ENCODE measurements at places on chromosomes 7 and 10.
A peak's percentile ranks its signal among the peaks of the same experiment; 100 is the strongest.

- DNase-seq, result no peak
Measured at GRCh38 chr7:73423519-73424488, 9.8 kb upstream of the FZD9 start.

GRCh38 chr10:8138471-8138870, 84.0 kb downstream of the GATA3 start:
- DNase-seq, result no peak

- DNase-seq, result no peak
Measured at GRCh38 chr10:81479316-81479715, 395.7 kb upstream of the NRG3 start.

GRCh38 chr7:39375047-39375873, 190.9 kb upstream of the YAE1 start:
- DNase-seq, result no peak

- peak; percentile 68 for DNase-seq
Measured at GRCh38 chr10:59362144-59362958, at the start of gene FAM13C. TSS of gene FAM13C (minus strand) at chr10:59362549. CDS start at chr10:59362460, 89 bp downstream.

- no peak for DNase-seq
Measured at GRCh38 chr7:70579397-70580097, 552.4 kb upstream of the GALNT17 start.

DNA sequence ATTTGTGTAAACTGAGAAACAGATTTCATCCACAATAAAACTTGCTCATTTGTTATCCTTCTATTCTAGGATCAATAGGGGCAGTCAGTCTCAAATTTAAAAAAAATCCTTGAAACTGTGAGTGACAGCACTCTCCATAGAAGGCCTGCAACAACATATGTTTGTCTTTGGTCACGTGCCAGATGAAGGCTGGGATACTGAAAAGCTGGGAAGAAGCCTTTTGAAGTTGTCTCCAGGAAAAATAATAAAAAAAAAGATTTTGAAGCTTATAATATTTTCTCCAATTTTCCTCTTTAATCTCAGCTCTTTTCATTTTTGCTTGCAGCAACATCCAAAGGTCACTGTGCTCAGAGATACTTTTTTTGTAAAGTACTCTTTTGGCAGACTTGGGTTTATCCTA, 128.6 kb upstream of the SLC26A5 start:
- no peak for DNase-seq

DNA sequence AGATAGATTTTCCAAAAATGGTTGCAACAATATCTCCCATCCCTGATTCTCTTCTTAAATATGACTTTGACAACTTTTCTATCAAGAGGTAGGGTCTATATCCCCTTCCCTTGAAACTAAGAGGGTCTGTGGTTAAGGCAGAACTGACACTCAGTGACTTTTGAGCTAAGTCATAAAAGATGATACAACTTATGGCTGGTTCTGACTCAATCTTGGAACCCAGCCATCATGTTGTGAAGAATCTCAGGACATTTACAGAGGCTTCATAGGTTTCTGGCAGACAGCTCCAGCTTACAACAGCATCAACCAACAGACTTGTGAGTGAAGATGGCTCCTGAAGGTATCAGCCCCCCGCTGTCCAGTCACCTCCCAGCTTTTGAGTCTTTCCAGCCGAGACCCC, 203.5 kb downstream of the RNLS start:
- no peak for DNase-seq

DNA sequence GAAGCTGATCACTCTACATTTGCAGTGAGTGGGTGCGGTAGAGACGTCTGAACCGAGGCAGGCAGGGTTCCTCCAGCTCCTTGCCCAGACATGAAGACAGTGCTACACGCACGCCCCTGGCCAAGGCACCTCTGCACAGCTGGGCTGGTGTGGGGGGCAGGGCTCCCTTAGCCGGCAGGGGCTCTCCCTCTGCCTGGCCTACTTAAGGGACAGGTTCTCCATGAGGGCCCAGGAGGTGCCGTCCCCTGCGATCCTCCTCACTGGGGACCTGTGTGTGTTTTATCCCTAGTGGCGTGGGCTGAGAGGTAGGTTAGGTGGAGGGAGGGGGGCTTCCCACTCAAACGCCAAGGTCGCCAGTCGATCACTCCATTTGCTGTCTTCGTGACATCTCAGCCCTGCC, 35.3 kb downstream of the IL15RA start:
- DNase-seq, result no peak

- no peak for DNase-seq
Measured at GRCh38 chr10:130394832-130395231, 258.6 kb downstream of the GLRX3 start.

DNA sequence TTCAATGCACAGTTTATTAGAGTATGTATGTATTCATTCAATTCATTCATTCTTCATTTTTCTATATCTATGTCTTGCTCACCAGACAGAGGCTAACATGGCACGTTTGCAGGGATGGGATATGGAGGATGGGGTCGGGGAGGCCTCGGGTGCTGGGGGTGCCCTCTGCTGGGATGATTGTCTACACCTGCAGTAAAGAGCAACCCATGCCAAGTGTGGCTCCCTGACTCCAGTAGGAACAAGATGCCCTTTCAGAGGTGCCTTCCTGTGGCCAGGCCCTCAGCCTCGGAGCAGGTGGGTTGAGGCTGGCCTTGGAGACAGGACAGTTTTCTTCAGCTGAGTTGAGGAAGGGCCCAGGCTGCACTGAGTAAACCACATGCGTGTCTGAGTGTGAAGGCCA, 157.2 kb downstream of the SH2D4B start:
- DNase-seq, result no peak

DNA sequence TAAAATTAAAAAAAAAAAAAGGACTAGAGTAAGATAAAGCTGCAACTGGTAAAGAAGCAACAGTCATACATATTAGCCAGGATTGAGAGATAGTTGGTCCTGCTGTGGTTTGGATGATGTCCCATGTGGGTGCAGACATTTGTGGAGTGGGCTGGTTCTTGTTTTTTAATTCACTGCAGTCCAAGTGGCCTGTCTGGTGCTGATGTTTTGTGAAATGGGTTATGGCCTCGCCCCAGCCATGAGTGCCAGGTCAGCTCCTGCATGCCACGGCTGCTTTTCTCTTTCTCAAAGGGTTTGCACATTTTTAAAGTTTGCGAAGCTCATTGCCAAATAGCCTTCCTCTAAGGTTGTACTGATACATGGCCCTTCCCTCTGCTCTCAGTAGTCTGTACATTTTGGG, 14.1 kb upstream of the BTBD16 start:
- DNase-seq, result no peak

DNA sequence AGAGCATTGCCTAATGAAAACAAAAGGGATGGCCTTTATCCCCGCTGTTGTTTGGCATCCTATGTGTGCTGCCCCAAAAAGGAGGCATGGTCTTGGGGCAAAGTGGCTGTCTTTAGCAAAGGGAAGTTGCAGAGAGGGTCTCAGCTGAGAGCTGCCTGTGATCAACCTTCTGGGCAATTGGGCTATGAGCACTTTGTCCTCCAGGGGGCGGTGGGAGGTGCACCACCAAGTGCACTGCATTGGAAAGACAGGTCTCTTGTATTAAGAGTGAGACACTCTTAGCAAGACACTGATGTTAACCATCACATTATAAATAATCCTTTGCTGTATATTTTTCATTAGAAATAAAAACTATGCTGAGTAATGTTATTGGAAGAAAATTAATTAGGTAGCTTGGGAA, 314.8 kb downstream of the POM121L12 start:
- DNase-seq, result peak; percentile 1

GRCh38 chr10:13911821-13912520, 325.2 kb downstream of the PRPF18 start:
- no peak for DNase-seq

DNA sequence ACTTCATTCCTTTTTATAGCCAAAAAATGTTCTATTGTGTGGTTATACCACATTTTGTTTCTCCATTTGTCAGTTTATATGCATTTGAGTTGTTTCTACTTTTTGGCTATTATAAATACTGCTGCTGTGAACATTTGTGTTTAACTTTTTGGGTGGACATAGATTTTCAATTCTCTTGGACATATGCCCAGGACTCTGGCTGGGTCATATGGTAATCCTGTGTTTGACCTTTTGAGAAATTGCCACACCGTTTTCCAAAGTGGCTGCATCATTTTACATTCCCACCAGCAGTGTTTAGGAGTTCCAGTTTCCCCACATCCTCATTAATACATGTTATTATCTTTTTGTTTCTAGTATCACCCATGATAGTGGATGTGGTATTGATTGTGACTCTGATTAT, 39.4 kb downstream of the CSGALNACT2 start:
- no peak for DNase-seq

- no peak for DNase-seq
Measured at GRCh38 chr10:35780970-35781642, 139.0 kb upstream of the FZD8 start.

DNA sequence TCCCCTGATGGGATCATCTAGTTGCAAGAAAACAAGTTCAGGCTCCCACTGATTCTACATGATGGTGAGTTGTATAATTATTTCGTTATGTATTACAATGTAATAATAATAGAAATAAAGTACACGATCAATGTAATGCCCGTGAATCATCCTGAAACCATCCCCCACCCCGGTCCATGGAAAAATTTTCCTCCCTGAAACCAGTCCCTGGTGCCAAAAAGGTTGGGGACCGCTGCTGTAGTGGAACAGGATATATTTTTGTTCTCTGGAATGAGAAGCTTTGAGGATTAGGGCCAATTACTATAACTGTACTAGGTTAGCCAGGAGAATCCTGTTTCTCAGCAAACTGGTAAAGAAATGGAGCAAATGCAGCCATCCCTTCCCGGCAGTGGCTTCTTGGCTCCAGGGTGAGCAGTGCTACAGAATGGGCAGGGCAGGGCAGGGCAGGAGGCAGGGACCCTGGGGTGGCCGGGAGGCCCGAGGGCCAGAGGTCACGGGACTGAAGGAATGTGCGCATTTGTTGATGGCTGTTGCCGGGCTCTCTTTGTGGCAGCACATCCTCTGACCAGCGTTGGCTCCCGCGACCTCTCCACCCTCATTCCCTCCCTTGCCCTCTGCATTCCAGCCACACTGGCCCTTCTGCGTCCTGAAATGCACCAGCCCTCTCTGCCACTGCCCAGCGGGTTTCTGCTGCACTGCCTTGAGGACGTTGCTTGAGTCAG, 162.3 kb upstream of the NPS start:
- no peak for DNase-seq

GRCh38 chr7:98681951-98682350, 64.9 kb downstream of the NPTX2 start:
- DNase-seq, result peak; percentile 82

GRCh38 chr7:44964831-44965440, 13.9 kb downstream of the MYO1G start:
- no peak for DNase-seq

DNA sequence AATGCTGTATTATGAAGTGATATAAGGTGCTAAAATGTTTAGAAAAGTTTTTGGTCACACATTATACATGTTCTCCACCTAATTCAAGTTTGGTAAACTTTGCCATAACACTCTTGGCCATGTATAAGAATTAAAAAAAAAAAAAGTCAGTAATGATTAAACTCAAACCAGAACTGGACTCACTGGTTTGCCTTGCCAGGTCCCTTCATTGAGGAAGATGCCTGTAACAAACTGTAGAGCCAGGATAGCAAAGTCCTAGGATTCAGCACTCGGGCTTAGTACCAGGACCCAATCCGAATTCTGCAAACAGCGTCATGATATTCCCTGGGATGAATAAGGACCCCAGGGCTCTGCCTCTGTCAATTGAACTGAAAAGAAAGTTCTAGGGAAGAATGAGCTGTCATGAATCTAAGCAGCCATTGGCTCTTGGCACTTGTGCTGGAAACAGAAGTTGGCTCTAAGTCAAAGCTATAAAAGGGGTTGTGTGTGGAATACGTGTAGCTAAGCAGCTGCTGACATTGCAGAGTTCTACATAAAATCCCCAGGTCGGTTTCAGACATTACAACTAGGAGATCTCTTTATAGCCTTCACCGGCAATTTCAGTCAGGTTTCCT, 216.9 kb downstream of the C7orf25 start:
- no peak for DNase-seq

DNA sequence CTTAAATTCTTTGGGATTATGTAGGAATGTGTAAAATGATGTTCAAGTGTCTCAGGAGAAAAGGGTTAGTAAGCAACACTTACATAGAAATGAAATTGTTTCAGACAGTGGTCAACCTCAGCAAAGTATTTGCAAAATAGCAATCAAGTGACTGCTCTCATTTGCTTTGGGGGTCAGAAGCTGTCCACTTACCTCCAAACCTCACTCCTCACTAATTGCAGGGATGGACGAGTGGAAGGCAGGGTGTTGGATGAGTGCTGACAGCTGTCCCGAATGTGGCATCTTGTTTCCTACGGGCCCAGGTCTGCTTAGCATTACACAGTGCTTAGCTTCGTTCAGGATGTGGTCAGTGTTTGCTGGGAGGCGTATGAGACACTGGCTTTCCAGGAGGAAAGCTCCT, 437.0 kb downstream of the SUGCT start:
- no peak for DNase-seq

Data from NCI-H1105 (cell line).